ENCODE measurements at places on chromosomes 13 and 19.
A peak's percentile ranks its signal among the peaks of the same experiment; 100 is the strongest.

DNA sequence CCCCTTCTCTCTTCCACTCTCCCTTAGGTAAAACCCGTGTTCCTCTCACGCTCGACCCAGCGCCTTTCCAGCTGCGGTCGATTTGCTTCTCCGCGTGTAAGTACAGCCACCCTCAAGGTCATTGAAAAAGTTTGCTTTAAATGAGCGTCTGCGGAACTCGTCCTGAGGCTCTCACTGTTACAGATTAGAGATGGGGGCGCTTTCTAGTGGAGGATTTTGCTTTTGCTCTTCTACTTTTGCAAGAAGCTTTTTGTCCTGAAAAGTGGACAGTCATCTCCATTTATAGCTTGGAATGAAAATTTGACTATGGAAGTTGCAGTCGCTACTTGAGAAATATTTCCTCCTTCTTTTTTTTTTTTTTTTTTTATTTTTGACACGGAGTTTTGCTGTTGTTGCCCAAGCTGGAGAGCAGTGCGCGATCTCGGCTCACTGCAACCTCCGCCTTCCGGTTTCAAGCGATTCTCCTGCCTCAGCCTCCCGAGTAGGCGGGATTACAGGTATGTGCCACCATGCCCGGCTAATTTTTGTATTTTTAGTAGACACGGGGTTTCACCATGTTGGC lies 595 bp upstream of the RAB20 start:
- no peak for DNase-seq

DNA sequence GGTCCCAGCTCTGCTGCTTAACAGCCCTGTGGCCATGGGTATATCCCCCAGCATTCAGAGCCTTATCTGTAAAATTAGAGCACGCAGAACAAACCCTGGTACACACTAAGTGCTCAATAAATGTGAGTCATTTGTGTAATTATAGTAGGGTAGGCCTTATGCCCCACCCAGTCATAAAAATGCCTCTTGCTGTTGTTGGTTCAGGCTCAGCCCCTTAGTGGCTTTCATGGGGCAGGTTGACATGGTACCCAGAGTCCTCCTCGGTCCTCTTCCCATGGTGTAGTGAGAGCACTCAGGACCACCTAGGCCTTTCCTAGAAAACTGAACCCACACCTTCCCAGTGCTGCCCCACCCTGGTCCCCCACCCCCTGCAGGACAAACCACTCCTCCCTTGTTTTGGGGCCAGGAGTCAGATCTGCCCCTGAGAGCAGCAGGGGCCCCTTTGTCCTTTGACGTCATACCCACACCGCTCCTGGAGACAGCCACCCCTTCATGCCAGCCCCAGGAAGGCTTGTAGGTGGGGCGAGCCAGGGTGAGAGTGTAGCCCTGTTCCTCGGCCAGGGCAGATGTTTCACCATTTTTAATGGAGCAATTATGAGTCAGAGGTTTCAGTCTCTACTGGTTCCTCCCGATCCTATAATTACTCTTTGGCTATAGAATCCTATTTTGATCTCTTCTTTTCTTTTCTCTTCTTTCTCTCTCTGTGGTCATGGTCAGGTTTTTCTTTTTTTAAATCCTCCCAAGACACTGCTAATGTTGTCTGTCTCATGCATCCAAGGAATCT lies 36.8 kb downstream of the ACTN4 start:
- no peak for DNase-seq

DNA sequence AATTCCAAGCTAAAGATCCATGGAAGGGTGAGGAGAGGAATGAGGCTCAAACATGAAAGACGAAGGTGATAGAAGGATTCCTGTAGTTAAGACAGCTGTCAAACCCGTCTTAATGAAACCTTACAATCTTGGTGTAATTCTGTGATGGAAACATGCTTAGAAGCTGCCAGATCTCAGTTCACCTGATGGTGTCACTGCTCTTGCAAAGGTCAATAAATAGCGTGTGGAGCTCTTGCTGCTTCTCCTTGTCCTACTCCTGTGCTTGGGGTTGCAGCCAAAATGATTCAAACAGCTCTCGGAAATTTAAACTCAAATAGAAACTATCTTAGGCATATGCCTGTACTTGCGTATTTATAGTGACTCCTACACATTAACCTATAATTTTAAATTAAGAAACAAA lies 1705.0 kb downstream of the OLFM4 start:
- no peak for DNase-seq

DNA sequence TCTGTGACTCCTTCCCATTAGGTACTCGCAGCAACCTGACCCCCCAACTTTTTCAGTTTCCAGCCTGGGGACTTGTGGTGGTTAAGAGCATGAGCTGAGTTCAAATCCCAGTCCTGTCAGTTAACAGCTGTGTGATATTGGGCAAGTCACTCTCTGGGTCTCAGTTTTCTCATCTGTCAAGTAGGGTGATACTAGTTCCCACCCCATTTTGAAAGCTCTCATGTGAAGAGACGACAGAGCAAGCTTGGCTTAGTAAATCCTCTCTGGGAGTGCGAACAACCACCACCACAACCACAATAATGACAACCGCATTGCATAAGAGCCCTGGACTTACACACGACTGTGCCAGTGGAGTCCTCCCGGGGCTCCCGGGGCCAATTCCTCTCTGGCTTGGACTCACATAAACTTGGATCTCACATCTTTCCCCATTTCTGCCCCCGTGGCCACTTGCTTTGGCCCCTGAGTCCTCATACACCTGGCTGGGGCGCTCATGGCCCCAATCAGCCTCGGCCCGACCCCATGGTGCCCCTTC lies 454 bp downstream of the BLVRB start:
- DNase-seq = no peak

GRCh38 chr19:2634228-2634951 lies 68.1 kb downstream of the GNG7 start:
- no peak for DNase-seq

GRCh38 chr19:9834307-9834725 lies 802 bp upstream of the PIN1 start:
- no peak for DNase-seq

- no peak for DNase-seq
Measured at GRCh38 chr13:56886398-56886797, 254.3 kb upstream of the PRR20A start.

DNA sequence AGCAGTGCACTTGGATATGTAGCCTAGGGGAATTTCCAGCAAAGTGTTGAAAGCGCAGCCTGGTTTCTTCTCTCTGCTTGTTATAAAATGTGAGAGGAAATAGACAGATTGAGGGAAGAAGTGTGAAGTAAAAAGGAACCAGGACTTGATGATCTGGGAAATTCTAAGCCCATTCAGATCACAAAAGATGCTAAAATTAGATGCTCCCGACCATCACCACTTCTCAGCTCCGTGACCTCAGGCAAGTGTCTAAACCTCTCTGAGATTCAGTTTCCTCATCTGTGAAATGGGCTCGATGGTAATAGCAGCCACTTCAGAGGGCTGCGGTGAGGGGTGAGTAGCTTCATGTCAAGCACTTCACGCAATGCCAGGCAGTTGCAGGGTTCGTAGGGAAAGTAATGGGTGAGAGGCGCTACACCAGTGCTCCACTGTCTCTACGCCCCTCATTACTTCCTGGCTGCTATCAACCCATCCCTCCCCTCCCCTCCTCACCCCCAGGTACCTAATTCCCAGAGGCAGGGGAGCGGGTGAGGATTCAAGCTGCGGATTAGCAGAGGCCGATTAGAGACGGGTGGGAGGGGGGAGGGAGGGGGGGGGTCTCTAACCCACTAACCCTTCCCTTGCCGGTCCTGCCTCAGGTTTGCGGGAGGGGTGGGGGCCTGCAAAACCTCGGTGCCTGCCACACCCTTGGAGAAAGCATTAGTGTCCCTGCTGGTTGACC lies 9.0 kb upstream of the NFIC start:
- no peak for DNase-seq

- no peak for DNase-seq
Measured at GRCh38 chr13:111174377-111175114, 59.4 kb downstream of the ARHGEF7 start.

GRCh38 chr19:3073931-3074595 lies 11.8 kb upstream of the TLE5 start:
- no peak for DNase-seq

GRCh38 chr13:77492982-77493381 lies 42.5 kb upstream of the SCEL start:
- DNase-seq = no peak

DNA sequence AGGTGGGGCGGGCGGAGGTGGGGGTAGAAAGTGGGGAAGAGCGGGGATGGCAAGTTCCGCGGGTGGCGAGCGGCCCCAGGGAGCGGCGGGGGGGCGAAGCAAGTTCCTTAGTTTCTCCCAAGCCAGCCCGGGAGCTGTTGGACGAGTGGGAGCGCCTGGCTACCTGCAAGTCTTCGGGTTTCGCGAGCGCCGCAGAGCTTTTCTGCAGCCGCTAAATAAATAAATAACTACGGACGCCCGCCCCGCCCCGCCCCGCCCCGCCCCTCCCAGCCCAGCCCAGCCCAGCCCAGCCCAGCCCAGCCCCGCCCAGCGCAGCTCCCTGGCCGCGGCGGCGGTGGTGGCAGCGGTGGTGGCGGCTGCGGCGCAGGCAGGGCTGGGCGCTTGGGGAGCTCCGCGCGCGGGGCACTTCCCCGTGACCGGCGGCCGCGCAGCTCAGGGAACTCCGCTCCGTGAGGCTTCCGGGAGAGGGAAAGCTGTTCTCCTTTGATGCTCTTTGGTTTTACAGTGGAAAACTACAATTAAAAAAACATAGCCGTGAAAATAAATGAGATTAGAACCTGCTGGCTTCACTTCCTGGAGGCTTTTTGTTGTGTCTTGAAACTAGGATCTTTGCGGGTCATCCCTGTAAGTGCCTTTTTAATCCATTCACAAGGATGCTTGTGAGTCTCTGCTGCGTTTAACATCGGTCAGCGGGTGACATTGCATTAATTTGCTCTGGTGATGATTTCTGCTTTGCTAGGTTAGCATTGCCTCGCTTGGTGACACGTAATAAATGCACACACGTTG lies at the start of gene UBE2L5:
UBE2L5 (plus strand) TSS at position 440 of the 786 bp plus-strand sequence. CDS start 5,498 bp downstream, outside the sequence.
- peak; percentile 66 for DNase-seq

GRCh38 chr19:5036698-5037563 lies 68.0 kb downstream of the KDM4B start:
- no peak for DNase-seq

DNA sequence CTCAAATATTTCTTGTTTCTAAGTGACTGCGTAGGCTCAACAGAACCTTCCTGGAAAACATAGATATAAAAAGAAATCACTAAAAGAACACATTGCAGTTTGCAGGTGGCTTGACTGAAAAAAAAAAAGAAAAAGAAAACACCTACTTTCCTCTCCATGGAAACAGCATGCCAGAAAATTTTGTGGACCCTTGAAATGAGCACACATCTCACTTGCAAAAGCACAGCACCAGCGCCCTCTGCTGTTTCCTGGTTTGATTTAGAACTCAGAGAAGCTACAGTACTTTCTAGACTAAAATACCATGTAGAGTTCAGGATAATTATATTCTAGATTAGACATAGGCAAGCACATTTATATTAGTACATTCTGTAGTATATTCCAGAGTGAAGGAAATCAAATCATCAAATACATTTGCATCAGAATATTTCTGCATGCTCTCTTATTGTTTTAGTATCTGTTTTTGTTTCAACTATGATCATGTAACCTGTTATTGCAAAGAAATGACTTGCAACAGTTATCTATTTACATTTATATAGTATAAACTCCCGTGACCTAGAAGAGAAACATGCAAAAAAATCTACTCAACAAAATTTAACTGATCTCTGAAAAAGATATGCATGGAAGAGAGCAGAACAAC lies 22.3 kb upstream of the XPO4 start:
- peak; percentile 76 for DNase-seq

DNA sequence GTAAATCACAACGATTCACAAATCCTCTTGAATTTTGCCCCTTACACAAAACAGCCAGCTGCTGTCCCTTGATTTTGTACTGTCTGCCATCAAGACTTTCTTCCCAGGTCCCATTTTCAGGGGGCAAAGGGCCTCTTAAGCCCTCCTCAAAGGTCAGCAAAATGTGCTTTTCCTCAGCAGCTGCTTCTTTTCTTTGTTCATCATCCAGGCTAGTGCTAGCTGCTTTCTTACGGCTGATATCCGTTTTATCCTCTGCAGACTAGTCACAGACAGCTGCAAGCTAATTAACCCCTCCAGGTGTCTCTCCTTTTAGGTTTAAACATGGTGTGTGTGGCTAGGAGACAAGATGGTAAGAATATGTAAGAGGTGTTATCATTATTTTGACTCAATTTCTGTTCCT lies 90.9 kb downstream of the NALCN start:
- no peak for DNase-seq

GRCh38 chr13:33401238-33401637 lies 115.7 kb upstream of the STARD13 start:
- DNase-seq = no peak

DNA sequence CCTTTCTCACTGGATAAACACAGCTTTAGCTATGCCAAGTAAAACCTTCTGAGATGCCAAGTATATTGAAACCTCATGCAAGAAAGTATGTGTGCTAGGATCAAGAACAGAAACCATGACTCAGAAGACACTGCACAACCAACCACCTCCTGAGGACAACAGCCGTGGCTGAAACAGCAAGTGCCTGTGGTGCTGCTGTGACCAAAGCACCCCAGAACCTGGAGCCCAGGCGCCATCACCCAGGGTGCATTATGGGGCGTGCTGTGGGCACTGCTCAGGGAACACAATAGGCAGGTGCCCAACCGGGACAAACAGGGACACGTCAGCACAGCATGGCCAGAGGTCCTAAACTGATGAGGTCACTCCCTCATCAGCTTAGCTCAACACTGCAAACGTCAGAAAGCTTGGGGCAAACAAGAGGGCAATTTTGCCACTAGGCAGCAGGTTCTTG lies 101.3 kb upstream of the SLC15A1 start:
- DNase-seq = peak; percentile 69

GRCh38 chr13:80508031-80508430 lies 167.1 kb upstream of the SPRY2 start:
- DNase-seq = no peak

DNA sequence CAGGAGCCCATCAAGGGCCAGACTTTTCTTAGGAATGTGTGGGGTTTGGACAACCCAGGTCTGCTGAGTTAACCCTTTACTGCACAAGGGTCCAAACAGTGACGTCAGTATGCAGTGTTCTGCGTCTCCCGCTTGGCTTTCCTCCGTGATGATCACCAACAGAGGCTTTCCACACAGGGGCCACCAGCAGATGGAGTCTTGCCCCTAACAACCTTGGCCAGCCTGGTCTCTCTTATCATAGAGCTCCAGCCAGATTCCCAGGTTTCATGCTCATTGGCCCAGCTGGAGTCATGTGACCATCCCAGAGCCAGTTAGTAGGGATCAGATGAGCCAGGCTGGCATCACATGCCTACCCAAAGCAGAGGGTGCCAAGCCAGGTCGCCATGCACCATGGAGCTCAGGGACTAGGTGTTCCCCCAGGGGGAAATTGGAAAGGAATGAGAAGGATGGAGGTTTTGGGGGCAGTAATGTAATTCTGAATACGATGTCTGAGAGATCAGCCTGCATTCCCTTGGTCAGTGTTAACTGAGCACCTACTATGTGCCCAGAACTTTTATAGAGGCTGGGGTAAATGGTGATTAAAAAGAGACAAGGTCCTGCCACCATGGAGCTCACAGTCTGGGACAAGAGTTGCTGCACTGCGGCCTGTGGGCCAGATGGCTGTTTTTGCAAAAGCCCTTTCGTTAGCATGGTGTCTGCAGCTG lies 61.2 kb downstream of the MYH14 start:
- DNase-seq = no peak
